AG08396 (cell line): ENCODE measurements at places on chromosomes 7 and 10.

- no peak for DNase-seq
These were observed 4.7 kb upstream of the ZYX start for GRCh38 chr7:143376396-143376795.

DNA sequence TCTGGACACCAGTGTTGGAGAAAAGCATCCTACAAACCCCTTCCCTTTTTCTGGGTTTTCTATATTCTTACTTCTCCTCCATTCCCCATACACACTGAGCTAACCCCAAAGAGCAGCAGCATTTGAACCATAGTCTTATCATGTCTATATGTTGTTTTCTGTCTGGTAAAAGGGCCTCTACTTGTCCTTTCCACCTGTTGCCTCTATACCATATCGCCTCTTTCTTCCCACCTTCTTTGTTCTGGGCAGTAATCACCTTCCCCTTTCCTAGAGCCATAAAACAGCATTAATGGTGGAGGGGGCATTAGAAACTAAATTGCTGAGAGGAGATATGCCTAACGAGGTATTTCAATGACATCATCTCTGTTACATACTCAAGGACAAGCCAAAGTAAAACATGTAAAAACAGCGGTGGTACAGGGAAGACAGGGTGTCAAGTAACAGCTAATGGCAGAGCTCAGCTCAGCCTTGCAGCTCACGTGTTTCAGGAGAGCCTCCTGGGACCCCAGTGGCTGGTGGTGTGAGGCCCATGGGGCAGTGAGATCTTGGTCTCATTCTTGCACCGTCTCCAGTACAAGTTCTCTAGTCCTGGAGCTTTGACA is 20.6 kb downstream of the NPY start:
- DNase-seq, result no peak

DNA sequence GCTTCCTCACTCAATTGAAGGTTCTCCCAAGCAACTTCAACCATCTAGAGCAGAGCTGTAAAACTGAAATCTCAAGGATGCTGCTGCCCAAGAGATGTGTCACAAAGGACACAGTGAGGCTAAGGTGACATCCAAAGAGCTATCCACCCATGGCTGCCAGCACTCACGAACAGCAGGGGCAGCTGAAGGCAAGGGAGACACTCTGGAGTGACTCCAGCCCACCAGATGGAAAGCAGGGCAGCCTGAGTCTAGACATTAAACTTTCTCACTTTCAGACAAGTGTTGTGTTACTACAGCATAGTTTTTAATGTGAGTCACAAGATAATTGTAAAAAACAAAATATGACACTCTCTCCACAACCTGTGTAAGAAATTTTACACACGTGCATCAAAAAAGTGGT is 113.5 kb downstream of the LARP4B start:
- peak; percentile 19 for DNase-seq

GRCh38 chr10:110511734-110512449 is 14.2 kb downstream of the DUSP5 start:
- DNase-seq, result no peak

- DNase-seq, result no peak
These were observed 64.2 kb upstream of the RAPGEF5 start for GRCh38 chr7:22420973-22421635.

GRCh38 chr7:138097064-138097741 is 20.9 kb downstream of the AKR1D1 start:
- DNase-seq, result no peak

- DNase-seq, result peak; percentile 35
These were observed 10.3 kb upstream of the VIM start for GRCh38 chr10:17217631-17218232.

- DNase-seq, result no peak
These were observed 486.3 kb downstream of the POM121L12 start for GRCh38 chr7:53521638-53522184.

DNA sequence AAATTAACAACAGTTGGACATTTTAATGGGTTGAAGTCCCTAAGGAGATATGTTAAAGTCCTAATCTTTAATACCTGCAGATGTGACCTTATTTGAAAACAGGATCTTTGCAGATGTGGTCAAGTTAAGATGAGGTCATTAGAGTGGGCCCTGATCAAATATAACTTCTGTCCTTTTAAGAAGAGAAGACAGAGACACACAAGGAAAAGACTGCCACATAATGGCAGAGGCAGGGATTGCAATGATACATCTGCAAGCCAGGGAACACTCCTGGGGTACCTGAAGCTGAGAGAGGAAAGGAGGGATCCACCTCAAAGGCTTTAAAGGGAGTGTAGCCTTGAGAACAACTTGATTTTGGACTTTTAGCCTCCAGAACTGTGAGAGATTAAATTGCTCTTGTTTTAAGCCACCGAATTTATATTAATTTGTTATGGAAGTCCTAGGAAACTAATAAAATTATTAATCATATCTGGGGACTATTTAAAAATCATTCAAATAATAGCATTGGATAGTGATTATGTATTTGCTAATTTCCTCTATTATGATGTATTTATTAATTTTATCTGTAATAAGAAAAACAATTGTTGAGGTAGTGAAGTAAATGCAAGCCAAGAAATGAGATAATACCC is 700.0 kb upstream of the PCDH15 start:
- DNase-seq, result no peak

DNA sequence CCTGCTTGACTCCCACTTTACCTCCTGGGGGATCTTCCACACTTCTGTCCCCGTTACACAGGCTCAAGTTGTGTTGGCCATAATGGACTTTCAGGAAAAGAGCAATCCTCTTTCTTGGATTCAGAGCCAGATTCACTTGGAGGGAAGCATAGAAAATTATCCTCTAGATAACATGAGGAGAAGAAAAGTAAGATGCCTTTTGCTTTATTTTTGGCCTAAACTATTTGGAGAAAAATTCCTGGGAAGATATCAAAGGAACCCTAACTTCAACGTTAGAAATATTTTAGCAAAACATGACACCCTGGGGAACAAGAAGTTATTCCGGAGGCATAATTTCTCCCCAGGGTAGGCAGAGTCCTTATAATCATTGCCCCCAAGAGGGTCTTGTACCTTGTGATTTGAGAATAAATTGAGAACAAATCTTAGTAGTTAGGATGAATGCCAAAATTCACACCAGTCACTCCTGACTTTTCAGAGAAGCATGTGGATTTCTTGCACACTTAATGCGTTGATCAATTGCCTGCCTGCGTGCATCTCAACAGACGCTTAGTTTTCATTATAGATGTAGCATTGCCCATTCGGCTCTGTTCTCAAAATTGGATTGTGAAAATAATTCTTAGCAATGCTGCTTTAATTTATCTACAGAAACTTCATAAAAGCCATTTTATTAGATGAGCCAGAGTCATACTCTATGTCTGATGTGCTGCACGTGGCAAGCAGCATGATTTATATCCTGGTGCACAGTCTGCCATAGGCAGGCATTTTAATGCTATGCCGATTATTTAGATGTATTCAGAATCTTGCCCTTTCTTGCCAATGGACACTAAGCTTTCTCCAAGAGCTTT is 224.4 kb downstream of the C7orf25 start:
- DNase-seq, result no peak

GRCh38 chr7:47497367-47498096 is 84.4 kb downstream of the TNS3 start:
- DNase-seq, result no peak

GRCh38 chr10:51206500-51206899 is 132.2 kb downstream of the PRKG1 start:
- no peak for DNase-seq

DNA sequence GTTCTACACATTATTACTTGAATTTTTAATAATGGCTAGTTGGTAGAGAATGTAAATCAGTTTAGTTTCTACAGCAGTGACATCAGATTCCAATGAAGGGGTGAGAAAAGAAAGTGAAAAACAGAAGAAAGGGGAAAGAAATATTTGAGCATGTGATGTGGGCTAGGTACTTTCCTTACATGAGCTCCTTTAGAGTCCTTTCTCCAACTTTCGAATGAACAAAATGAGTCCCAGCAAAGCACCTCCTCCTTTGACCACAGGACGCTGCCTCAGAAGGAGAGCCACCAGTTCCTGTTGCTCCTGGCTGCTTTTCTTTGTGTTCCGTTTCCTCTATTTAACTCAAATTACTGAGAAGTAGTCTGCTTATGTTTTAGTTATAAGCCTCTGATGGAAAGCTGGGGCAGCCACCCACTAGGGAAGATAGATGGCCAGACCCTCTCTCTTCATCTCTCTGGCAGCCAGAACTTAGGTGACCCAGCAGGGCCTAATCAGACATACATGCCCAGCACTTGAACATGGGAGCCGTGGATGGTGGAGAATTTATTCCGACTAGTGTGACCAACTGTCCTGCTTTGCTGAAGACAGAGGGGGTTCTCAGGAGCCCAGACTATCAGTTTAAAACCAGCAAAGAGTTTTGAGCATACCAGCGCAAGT is 82.4 kb upstream of the NME8 start:
- no peak for DNase-seq

DNA sequence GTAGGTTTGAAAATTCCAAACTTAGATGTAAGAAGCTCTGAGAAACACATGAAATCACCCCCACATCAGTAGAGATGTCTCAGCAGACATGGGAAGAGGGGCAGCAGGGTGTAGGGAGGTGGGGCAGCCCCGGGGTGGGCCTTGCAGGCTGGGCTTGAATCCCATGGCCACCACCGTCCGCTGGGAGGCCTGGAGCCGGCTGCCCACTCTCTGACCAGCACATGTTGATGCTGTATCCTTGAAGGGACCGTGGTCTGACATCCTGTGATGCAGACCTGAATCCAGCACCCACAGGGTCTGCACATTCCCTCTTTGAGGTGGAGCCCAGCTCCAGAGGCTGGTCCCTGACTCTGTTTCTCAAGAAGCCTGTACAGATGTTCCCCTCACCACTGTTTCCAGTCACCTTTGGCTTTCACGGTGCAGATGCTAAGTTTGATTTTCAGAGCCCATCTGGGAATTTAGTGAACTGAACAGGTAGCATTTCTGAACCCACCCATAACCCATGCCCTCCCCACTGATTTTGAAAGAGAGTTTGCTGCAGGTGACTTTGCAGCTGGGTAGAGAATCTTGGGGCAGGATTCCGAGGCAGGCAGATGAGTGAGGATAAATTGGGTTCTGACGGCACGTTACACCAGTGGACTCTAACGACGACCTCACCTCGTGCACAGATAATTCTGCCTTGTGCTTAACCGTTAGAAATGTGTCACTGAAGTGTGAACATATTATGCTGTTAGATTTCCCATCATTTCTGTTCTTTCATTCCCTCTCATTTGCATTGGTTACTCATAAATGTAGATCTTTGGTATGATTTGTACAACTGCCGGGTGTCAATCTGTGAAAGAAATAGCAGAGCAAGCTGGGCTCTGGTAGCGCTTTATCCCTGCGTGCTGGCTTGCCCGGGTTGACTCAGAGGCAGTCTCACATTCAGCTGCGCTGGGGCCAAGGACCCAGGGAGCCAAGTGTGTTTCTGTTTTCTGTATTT is 45.7 kb downstream of the IKZF1 start:
- DNase-seq, result no peak

DNA sequence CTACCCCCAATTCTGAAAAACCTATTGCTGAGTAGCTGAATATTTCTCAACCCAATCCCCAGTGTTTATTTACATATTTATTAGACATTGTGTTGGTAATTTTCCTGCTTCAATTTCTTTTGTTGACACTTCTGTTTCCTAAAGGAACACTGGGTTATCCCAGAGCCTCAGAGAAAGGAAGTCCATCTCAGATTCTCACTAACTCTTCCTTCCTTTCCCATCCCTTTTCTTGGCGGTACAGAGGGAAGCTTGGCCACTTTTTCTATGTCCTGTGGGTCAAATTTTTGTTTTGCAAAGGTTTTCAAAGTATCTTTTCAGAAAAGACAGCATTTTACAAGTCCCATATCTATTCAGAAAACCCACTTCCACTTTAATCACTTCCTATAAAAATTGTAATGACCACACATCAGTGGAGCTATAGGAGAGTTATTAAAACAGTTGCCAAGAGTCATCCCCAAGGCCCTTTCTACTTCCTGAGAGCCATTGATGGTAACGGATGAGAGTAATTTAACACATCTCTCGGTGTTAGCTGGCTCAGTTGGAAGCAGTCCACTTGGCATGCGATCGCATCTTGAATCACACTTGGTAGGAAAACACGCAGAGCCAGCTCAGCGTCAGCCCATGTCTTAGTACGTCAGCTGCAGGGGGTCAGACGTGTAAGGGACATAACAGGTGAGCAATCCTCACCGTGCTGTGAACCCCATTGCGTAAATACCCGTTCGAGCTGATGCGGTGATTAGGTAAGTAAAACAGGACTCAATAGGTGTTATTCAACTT is 231.1 kb upstream of the ADARB2 start:
- DNase-seq, result no peak

DNA sequence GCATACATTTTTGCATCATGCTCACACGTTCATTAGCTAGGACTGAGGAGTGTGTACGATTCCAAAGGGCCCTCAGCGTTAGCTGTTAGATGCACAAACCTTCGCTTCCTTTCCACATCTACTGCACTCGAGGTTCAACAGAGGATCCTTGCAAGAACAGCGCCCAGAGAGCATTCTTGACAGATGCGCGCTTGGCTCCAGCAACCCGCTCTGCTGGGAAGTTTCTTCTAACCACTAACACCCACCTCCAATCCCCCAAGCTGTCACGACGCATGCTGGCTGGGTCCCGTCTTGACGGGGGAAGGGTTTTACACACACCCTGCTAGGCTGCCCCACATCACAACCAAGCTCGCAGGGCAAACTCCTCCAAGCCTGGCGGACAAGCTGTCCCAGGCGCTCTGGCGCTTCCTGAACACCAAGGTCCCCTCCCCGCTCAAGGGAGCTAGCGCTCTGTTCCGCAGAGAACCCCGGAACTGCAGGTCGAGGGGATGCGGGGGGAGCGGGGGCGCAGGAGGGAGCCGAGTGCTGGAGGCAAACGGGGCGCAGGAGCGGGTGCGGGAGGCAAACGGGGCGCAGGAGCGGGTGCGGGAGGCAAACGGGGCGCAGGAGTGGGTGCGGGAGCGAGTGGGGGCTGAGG is 653 bp upstream of the ADRB1 start:
- DNase-seq, result peak; percentile 32

DNA sequence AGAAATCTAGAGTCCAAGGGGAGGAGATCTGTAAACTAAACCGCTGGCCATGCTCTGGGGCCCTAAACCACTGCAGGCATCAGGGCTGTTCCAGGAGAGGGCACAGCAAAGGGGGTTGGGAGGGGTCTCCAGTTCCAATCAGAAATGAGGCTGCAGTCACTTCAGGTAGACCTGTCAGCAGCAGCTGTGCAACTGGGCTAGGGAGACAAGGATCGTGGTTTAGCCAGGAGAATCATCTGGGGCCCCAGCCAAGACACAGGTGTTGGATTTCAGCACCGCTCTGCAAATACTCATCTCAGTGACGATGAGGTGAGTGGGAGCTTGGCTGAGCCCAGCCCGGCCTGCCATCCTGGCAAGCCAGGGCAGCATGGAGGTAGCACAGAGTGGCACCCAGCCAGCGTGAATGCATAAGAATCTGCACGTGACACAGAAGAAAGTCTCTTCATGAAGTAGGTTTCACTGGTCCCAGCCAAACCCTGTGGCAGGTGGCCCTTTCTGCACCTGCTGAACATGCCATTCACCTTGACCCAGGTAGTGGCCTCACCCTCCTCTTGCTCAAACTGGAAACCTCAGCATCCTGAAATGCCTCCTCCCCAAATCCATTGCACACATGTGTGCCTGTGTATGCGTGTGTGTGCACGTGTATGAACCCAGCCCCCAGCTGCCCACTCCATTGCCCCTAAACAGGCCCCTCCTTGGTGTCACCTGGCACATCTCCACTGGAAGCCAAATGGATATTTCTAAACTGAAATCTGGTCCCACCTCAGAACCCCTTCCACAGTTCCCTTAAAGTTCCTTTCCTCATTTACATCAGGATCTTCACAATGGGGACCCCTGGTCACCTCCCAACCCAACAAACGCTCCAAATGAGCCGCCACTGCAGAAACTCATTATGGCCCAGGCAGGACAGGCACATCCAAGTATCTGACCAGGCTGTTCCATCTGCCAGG is 9.6 kb downstream of the GPRIN2 start:
- DNase-seq, result peak; percentile 29

GRCh38 chr7:136891850-136892249 is 23.4 kb downstream of the CHRM2 start:
- DNase-seq, result no peak
